Stimulated activated CD4-positive, alpha-beta T cell treated with anti-CD3 and anti-CD28 coated beads, Interleukin-15, amount 100 ng/mL, for 24 hours (primary cell): ENCODE measurements at places on chromosomes 6 and 20.
A peak's percentile ranks its signal among the peaks of the same experiment; 100 is the strongest.

GRCh38 chr6:15342114-15342513, 96.2 kb downstream of the JARID2 start:
- no peak for DNase-seq

DNA sequence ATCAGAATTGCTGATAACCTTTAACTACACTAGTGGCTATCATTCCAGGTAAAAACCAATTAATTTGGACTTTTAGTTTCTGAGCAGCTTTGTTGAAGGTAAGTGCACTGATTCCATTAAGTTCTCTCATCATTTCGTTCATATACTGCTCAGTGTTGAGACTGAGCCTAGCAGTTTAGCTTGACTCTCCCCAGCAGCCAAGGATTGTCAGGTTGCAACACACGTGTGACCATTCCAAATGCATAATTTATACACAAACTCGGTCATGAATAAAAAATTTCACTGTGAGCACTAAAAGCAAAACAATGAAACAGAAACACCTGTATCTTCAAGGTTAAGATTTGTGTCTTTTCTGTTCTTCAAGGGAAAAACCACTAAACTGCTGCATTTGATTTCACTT, 8.9 kb downstream of the FERMT1 start:
- DNase-seq = no peak

DNA sequence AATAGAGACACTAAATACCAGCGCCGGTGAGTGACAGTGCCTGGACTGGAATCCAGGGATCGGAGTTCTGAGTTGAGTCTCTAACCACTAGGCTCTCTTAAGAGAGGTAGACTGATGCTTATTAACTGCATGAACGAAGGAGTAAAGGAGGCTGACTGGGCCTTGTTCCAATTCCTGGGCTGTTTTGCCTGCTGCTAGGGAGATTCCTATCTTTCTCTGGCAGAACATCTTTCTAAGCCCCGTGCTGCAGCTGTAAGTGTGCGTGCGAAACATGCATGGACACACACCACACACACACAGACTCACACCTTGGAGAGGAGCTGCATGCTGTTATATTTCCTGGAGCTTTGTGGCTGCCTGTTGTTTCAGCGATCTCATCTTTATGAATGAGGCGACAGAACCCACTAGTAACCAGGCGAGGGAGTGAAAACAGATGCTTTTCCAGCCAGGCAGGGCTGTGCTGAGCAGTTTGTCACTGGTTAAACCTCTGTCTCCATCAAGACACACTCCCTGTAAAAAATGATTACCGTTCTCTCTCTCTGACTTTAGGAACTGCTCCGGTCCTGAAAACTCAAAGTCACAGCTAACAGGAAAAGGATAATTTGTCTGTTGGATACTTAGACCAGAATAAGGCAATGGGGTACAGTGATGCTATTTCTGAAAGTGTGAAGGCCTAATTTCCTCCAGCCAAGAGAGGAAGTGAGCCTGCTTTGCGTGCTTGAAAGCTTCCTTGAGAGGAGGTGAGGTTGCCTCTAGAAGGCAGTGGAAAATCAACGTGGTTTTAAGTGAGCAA, 157.4 kb upstream of the ZNF217 start:
- peak; percentile 49 for DNase-seq

- no peak for DNase-seq
Observed at GRCh38 chr20:34549291-34549928, 9.1 kb upstream of the MAP1LC3A start.

GRCh38 chr6:29850011-29850553, 22.5 kb downstream of the HLA-G start:
- DNase-seq = peak; percentile 46

DNA sequence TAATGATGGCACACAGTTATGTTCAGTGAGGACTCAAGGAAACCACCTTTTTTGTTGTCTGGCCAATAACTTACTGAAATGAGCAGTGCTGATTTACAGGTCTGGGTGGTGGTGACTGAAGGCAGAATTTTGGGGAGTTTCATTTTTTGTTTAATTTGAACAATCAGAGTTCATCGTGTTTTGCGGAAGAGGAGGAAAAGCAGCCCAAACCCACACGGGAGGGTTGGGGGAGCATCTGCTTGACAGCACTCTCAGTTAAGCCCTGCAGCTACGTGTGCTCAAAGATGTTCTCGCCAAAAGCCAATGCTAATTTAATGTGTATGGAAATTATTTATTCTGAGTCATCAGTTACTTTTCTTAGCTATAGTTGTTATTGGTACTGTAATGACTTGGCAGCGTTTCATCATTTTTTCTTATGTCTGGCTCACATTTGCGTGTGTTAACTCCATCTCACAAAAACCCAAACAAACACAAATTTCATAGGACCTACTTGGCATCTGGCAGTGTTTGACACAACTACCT, 89.2 kb downstream of the UST start:
- DNase-seq = peak; percentile 61

DNA sequence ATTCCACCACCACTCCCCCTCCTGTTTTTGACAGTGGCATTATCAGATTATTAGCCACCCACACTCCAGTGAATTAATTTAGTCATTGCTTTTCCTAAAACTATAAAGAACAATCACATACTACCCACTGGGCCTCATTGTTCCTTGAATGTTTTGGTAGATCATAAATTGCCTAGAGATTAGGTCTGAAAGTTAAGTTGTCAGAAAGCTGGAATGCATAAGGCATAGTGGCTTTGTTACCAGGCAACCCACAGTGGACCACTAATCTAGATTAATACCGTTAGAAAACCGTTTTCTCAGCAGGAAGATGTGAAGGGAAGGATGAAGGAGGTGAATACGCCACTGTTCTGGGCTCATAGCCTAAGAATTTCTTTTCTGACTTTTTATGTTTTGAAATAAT, 75.6 kb downstream of the SAMD3 start:
- no peak for DNase-seq

- DNase-seq = no peak
Observed at GRCh38 chr20:1335961-1336698, 7.2 kb upstream of the SDCBP2 start.

- DNase-seq = no peak
Observed at GRCh38 chr6:116385459-116385802, 14.7 kb downstream of the DSE start.

GRCh38 chr6:136371959-136372358, 82.3 kb upstream of the BCLAF1 start:
- no peak for DNase-seq

GRCh38 chr6:24749297-24749696, 25.4 kb upstream of the GMNN start:
- DNase-seq = no peak

DNA sequence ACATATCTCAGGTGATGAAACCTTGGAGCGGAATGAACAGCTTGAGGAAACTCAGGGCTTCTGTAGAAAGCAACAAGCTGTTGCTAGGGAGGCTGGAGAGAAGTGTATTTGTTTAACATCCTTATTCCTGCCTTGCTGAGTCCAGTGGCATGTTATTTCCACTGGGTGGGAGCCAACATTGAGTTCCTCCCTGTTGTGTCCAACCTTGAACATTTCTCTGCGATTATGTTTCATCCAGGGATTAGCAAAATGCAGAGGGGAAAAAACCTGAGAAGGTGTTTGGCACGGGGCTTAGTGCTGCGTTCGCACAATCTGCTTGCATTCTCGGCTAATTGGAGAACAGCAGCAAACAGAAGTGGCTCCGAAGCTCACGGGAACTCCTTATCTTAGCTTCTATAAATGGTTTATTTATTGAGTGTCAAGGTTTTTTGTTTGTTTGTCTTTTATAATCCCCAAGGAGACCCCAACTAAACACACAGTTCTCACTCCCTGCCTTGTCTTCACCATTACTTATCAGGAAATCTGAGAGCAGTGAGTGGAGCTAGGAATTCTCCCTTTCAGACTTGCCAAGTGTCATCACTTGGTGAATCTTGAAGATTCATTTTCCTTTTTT, 412.8 kb downstream of the CDC5L start:
- no peak for DNase-seq

DNA sequence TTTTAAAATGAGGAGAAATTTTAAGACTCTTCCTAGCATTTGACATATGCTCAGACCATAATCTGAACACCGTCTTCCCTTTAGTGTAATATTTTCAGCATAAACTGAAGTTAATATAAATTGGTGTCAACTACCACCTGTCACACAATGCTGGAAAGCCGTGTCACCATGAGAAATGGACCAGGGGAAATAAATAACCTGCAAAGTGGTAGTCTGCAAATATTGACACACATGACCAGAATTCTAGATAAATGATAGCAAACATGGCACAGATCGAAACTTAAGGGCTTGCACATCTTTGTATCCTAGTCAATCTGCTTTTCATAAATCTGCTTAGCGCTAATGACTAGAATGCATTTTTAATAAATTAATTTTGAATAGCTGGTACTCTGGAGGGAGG, 191.9 kb downstream of the CD83 start:
- DNase-seq = no peak

- no peak for DNase-seq
Observed at GRCh38 chr20:1824834-1825233, 70.4 kb upstream of the SIRPA start.

DNA sequence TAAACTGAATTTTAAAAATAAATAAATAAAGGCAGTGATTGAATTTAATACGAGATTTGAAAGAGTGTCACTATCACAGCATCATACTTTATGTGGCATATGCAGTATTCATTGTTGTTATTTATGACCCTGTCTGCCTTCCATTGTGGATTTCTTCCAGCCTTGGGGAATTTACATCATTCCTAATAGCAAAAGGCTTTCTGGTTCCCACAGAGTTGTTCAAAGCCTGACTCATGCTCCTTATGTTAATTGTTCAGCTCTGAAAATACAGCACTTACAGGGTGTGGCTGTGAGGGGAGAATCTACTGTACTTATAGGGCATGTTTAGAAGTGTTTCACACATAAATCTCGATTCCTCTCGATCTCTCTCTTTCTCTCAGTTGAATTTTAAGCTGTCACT, 54.4 kb downstream of the JAG1 start:
- DNase-seq = no peak

DNA sequence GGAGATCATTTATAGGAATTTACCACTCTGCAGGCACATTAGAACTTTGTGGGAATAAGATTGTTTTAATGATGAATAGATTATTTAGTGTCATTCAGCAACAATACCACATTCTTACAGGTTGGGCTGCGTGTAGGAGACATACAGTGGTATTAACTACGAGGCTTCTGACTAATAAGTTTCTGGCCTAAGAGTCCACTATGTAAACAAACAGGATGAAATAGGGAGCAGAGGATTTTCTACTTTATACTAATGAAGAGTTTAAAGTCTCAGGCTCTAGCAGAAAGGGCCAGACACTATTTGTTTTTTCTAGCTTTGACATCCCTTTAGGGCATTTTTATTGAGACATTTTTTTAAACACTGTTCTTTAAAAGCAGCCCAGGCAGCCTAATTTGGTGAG, 75.6 kb downstream of the SLC24A3 start:
- no peak for DNase-seq

- DNase-seq = no peak
Observed at GRCh38 chr6:3579652-3580175, 122.9 kb upstream of the SLC22A23 start.

- DNase-seq = no peak
Observed at GRCh38 chr6:161622779-161623178, 348.9 kb upstream of the AGPAT4 start.

- DNase-seq = no peak
Observed at GRCh38 chr6:149919834-149920225, 3.1 kb downstream of the RAET1G start.

DNA sequence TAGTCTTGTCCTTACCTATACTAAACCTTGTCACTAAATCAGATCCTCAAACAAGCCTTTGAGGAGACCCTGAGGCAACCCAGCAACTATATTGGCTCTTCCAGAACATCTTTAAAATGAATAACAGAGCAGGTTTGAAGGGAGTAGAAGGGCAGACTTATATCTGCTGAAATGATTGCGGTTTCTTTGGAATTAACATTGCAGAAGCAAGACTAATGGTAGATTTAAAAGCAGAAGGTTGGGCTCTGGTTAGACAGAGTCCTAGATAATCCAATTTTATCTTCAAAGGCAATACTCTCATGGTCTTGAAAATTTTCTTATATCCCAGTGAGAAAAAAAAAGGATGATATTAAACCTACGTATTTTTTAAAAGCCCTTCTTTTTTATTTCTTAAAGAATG, 19.1 kb downstream of the FHL5 start:
- DNase-seq = no peak

- DNase-seq = no peak
Observed at GRCh38 chr6:170043881-170044790, 246.7 kb downstream of the DLL1 start.

DNA sequence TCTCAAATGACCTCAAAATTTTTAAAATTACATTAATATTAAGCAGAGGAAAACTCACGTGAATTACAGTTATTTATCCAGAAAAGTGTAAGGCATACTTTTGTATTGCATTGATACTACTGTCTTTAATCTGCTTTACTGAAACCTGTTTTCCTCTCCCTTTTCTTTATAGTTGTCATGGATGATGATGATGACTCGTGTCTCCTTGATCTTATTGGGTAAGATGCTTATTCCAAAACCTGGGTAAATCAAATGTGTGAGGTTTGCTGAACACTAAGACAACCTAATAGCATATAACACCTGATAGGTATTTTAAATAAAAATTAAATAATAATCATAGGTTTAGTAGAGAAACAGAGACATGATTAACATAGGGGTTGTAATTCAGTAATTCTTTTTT, 40.0 kb downstream of the BICRAL start:
- DNase-seq = no peak

GRCh38 chr6:104632588-104632987, 227.1 kb downstream of the HACE1 start:
- no peak for DNase-seq

- DNase-seq = no peak
Observed at GRCh38 chr6:7886132-7886531, 24.5 kb downstream of the TXNDC5 start.

DNA sequence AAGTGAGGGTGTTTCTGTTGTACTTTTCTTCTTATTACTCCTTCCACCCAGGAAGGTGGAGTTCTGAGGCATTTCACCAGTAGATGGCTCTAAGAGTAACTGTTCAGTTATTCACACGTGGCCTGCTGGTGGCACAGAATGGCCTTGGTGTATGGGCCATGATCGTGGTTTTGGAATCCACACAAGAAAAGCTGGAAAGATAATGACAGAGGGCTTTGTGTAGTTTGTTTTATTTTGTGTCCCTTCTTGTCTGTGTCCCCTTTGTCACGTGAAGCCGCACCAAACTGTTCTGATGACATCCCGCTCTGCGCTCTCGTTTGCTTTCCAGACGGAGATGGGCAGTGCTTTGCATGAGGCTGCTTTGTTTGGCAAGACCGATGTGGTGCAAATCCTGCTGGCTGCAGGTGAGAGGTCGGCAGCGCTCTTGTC, 93.4 kb downstream of the ANKS1A start:
- no peak for DNase-seq

DNA sequence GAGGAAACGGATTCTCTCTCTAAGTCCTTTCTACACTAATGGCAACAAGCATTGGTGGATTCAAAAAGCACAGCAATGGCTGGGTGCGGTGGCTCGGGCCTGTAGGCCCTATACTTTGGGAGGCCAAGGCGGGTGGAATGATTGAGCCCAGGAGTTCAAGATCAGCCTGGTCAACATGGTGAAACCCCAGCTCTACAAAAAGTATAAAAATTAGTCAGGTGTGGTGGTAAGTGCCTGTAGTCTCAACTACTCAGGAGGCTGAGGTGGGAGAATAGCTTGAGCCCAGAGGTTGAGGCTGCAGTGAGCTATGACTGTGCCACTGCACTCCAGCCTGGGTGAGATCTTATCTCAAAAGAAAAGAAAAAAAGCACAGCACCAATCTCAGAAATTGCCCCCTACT, 19.3 kb downstream of the PAQR8 start:
- peak; percentile 21 for DNase-seq
